Kidney (tissue), 22 donors: ENCODE measurements at places on chromosomes 6 and 20. TPM values are rescaled to one million over a fixed set of nuclear protein-coding genes. Genes with fewer than 3 reads are reported as not detected.

Gene C6orf15
- total RNA-seq = not detected

Gene FAM217A
- not detected for total RNA-seq

Gene MAS1
- total RNA-seq = not detected

Gene KIF25
- not detected for total RNA-seq

Gene PRSS16
- 11.2 TPM for total RNA-seq

Gene ANKEF1
- 6.6 TPM for total RNA-seq

Gene SLC17A3
- total RNA-seq = 14.0 TPM

Gene NOX3
- not detected for total RNA-seq

Gene EFCAB8
- total RNA-seq = 0.13 TPM

Gene GGTLC1
- total RNA-seq = not detected

Gene VSX1
- total RNA-seq = 0.41 TPM

Gene STX16
- total RNA-seq = 60.7 TPM
